ENCODE measurements at places on chromosomes 2 and 18.

DNA sequence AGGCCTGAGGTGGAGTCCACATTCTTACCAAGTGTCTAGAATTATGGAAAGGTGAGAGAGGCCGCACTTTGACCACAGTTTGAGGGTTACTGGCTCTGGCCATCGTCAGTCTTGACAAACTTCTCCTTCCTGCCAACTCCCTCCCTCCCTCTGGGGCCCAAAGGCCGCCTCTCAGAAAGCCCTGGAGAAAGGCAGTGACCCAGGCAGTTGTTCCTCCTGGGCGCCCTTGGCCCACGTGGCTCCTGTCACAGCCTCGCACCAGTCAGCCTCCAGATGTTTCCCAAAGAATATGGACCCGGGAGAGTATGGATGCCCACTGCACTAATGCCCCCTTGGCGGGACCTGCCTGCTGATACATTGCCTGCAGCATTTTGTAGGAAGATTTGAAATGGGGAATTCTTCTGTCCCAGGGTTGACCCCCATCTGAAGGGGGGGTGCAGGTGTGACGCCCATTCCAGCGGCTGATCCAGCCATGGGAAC lies 61.7 kb downstream of the ASB1 start:
- no peak for DNase-seq

DNA sequence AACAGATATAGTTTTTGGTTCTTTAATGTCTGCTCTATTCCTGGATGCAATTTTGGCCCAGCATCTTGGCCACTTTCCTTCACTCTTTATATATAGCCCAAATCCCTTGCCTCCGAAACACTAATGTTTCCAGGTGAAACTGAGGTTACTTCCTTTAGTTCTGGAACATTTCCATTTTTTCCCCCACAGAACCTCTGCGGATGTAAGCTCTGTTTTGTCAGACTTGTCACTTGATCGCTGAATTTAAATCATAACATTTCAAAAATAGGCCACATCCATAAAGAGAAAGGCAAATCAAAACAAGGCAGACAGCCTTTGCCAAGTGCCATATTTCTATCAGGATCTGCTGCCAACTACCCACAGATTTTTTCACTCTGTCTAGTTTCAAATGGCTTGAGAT lies 115.1 kb downstream of the ANKRD44 start:
- DNase-seq, result no peak

DNA sequence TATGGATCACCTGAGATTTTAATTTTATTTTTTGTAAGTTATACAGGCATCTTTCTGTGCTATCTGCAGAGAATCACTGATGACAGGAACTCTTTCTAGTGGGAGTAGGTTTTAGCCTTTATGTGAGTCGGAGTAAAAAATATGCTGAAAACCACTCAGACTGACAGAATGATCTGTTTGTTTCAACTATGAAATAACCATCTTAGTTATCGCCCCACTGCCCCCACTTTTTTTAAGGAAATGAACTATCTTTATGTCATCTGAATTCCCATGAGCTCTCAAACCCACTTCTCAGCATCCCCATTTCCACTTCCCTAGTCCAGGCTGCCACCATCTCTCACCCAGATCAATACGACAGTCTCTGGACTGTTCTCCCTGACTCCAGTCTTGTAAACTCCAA lies 38.9 kb downstream of the MRPL33 start:
- DNase-seq, result no peak

DNA sequence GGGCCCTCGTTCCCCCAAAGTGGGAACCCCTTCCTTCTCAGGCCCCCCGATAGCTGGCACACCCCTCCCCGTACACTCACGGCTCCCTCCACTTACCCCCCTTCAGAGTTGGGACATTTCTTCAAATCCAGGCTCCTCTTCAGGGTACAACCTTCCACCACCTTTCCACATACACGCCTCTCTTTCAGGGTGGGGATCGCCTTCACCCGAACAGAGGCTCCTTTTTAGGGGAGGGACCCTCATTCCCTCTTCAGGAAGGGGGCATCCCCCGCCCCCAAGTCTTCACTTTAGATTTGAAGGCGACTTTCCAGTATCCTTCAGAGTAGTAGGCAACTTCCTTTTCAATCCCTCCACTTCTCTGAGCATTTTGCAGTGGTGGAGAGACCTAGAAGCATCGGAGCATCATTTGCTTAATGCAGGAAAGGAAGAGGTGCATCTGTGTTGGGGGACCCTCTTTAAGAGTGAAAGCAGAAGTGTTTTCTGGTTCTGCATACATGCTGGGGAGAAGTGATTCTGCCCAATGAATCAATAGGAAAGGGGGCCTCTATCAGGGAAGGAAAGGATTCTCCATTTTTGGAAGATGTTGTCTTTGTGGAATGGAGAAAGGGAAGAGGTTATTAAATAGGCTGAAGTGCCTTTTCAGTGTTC lies 845 bp downstream of the EML4 start:
- DNase-seq, result no peak

GRCh38 chr2:226862623-226863022 lies 26.8 kb downstream of the RHBDD1 start:
- no peak for DNase-seq

- no peak for DNase-seq
Observed at GRCh38 chr2:94890234-94890633, 19.0 kb downstream of the TEKT4 start.

- DNase-seq, result no peak
Observed at GRCh38 chr2:71829008-71829407, 318.7 kb downstream of the CYP26B1 start.

- DNase-seq, result no peak
Observed at GRCh38 chr18:69838620-69839411, 108.9 kb downstream of the CD226 start.

GRCh38 chr18:3675994-3676393 lies 226.0 kb downstream of the TGIF1 start:
- no peak for DNase-seq

DNA sequence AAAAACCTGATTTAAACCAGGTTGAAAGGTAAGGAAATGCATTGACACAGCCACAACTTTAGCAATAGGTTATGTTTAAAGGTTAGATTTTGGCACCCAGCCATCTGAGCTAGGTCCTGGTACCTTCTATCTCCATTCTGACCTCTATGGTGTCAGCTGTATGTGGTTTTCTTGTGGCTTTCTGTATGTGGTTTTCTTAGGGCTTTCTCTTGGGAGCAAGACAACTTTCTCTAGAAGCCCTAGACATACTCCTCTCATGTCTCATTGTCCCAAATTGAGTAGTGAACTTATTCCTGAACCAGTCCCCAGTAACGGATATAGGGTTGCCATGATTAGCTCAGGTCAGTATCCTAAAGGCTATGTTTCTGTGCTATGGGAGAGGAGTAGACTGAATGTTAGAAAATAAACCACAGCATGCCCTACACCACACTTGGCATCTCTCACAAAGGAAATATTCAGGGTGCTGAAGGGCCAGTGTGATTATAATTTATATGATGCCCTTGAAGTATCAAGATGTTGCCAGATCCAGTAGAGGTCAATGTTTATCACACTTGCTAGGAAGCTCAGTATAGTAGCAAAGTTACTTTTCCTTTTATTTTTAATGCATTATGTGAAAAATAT lies 176.1 kb downstream of the CAPN13 start:
- DNase-seq, result no peak

DNA sequence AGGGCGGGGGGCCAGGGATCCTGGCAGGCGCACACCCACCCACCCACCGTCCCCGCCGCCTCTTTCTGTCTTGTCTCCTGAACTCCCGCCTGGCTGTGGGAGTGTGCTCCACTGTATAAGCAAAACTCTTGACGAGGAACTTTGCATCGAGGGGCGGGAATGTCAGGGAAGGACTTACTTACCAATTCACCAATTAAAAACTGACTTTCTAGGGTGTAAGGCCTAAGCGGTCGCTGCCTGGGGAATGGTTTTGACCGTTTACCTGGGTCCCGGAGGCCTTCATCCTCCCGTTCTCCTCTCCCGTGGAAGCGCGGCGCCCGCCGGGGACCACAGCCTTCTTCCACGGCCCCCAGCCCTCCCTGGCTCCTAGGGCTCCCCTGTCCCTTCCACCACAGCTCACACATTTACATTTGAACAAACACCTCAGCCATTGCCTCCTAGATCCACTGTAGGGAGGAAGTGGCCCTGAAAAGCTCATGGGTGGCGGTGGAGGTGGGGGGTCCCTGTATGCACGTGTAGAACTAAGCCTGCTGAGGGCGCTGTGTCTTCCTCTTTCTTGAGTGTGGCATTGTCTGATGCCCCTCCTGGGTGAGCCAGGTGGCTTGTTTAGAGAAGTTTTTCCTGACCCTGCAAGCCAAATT lies 8.9 kb downstream of the ASIC4 start:
- DNase-seq, result no peak

- DNase-seq, result no peak
Observed at GRCh38 chr18:62944454-62944853, 229.1 kb downstream of the PHLPP1 start.

GRCh38 chr2:191486584-191487320 lies 191.2 kb upstream of the NABP1 start:
- DNase-seq, result no peak

Data from T-helper 9 cell (primary cell).